ENCODE measurements at places on chromosomes 1 and 21. TPM values are rescaled to one million over a fixed set of nuclear protein-coding genes. Genes with fewer than 3 reads are reported as not detected.

DNA sequence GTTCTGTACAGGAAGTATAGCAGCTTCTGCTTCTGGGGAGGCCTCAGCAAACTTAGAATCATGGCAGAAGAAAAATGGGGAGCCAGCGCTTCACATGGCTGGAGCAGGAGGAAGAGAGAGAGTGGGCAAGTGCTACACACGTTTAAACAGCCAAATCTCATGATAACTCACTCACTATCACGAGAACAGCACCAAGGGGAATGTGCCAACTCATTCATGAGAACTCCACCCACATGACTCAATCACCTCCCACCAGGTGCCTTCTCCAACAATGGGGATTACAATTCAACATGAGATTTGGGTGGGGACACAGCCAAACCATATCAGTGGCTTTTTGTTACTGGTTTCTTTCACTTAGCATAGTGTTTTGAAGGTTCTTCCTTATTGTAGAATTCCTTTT, 138.6 kb downstream of the SYT14 start:
- H3K4me1 ChIP-seq: no peaks in the 10 kb centered on the region
- no peaks in the 10 kb centered on the region for H3K27me3 ChIP-seq
- H3K27ac ChIP-seq: no peak overlapping the region
- H3K36me3 ChIP-seq: no peaks in the 10 kb centered on the region

The RPTN gene
- total RNA-seq: not detected

The ZBTB17 gene
- 38.5 TPM for total RNA-seq

The WNT3A gene
- total RNA-seq: not detected
